ENCODE measurements at places on chromosomes 11 and 22.
A peak's percentile ranks its signal among the peaks of the same experiment; 100 is the strongest.

DNA sequence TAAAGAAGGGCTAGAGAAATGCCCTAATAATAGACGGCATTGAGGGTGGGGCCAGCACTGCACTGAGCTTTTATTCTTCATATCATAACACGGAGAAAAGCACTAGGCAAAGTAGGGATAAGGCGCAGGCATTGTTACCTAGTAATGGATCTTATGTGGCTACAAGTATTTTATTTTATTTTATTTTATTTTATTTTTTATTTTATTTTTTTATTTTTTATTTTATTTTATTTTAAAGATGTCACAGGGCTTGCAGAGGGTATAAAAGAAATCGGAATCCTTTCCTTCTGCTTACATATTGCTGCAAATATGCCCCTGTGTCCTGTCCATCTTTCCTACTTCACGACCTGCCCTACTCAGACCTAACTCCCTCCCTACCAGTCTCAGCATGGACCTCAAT lies 452.0 kb upstream of the KIRREL3 start:
- DNase-seq = no peak

- DNase-seq = no peak
These were observed 5.9 kb downstream of the DBX1 start for GRCh38 chr11:20154381-20154780.

DNA sequence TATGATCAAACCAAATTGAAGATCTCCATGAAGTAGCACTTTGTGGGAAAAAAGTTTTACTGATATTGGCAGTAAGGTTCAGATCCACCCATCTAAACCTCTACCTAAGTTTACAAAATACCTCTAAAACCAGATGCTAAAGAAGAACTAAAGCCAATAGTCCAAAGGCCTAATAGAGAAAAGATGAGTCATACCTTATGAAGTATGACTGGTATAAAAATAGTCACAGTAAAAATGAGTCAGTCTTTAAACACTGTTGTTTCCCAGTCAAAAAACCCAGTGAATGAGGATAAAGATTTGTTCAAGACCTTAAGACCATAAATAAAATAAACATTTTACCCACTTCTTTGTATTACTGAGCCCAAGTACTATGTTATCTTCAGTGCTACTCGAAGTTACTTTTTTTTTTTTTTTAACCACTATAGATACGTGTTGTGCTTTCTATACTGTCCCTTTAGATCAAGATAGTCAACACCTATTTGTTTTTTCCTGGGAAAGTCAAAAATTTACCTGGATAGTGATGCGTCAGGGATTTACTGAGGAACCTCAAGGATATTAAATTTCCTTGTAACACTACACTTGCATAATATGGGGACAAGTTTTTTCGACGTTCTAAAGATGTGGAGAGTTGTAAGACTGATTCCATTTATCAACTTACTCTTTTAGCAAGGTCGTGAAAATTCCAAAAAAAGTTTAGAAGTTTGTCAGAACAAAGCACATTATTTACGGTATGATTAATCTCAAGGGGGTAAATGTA lies 87.3 kb downstream of the CCDC73 start:
- no peak for DNase-seq

GRCh38 chr11:128456566-128457268 lies 130.6 kb downstream of the ETS1 start:
- no peak for DNase-seq

DNA sequence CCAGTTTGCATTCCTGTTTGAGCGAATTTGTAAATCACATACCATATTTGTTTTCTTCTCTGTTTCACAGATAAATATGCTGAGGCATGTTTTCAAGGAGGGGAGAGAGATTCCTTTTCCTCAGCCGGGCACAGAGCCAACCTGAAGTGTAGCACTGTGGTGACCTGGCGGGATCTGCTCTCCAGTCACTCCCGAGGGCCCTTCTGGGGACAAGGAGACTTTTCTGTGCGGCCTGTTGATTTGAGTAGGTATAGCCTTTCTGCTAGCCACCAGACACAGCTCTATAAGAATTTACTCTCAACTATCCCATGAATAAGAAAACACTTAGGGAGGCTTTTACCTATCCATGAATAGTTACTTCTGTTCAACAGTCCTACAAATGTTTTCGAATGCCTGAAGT lies 63.5 kb upstream of the FDX1 start:
- DNase-seq = no peak

GRCh38 chr22:49452362-49452946 lies 375.2 kb downstream of the BRD1 start:
- no peak for DNase-seq

GRCh38 chr11:31995525-31996094 lies 95.3 kb upstream of the RCN1 start:
- no peak for DNase-seq

DNA sequence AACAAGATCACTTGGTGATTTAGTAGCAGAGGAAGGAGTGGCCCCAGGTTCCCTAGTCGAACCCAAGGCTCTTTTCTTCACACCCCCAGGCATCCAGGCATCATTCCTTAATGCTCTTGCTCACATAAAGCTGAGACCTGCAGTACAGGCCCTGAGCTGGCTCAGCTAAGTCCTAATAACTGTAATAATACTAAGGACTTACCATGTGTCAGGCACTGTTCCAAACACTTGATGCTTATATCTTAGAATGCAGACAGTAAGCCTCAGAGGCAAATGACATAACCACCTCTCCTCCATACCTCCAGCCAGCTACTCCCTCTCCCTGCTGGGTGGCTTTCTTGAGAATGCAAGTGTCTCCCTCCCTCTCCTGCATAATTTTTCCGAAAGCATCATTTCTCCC lies 33.2 kb downstream of the ANKK1 start:
- DNase-seq = no peak

- no peak for DNase-seq
These were observed 8.8 kb downstream of the CTTN start for GRCh38 chr11:70407121-70407520.

DNA sequence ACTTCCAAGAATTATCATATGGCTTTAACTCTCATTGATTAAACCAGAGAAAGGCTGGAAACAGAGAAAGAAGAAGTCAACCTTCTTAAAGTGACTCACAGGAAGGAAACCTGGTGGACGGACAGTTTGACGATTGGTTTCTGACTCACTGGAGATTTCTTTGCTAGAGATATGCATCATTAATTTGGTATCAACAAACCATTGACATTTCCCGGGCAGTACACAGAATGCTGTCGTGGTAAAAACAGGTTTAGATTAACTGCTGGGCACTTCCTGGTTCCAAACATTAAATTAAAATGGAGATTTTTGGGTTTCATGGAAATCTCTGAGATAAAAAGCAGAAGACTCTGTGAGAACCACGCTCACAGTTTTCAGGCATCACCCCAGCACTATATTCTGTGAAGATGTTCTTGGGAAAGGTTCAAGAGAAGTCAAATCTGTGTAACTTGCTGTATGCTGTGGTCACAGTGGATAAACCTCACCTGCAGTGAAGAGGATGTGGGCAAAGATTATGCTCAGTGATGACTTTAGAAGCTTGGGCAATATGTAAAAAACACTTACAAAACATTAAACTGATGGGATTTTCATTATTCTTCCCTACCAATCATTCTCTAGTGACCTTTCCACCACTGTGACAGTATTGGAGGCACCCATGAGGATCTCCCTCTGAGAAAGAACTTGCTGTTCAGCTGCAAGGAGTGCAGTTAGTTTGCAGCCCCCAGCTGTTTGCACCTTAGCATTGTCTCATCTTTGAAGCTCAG lies 61.1 kb upstream of the CD44 start:
- DNase-seq = peak; percentile 78

GRCh38 chr22:31230155-31230870 lies 18.2 kb downstream of the LIMK2 start:
- peak; percentile 97 for DNase-seq

DNA sequence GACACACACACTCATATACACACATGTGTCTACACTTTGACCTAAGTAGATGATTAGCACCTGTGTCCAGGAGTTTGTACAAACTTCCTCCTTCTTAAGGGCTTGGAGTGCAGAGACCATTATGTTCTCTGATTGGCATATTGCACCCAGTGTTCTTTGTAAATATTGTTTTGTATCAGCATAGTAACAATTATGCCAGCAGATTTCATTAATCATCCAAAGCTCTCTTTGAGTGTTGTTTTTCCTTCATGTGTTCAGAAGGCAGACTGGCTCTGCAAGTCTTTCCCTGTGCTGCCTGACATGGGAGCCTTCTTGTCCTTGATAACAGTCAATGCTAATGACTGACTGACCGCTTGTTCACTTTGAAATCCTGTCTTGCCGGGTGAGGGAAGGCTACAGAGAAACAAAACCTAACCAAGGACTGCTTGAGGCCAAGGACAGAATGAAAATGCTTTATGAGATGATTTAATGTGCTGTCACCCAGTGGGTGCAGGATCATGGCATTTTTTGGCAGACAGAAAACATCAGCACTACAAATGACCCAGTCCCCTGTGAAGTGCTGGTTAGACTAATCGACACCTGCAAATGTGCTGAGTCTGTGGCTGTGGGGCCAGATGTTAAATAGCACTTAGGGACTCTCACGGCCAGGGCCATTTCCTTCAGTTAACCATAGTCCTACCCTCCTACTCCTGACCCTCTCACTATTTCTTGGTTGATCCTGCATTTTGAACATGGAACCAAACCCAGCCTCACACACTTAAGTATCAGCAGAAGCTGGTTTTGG lies 6.6 kb upstream of the BARX2 start:
- no peak for DNase-seq

- DNase-seq = peak; percentile 18
These were observed 7.3 kb downstream of the RGL4 start for GRCh38 chr22:23698094-23698493.

DNA sequence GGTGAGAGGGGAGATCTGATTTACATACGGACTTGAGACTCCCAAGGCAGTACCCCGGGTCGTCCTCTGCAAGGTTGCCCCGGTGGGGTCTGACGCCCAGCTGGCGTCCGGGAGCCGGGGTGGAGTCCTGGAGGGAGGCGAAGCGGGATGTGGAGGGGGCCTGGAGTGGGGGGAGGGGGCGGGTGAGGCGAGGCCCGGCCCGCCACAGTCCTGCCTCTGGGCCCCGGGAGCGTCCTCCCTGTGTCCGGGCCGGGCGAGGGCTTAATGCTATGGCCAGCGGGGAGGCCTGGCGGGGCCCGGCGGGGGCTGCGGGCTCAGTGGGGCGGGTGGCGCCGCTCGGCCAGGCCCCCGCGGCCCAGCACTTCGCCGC lies 2.4 kb upstream of the MYBPC3 start:
- DNase-seq = no peak

DNA sequence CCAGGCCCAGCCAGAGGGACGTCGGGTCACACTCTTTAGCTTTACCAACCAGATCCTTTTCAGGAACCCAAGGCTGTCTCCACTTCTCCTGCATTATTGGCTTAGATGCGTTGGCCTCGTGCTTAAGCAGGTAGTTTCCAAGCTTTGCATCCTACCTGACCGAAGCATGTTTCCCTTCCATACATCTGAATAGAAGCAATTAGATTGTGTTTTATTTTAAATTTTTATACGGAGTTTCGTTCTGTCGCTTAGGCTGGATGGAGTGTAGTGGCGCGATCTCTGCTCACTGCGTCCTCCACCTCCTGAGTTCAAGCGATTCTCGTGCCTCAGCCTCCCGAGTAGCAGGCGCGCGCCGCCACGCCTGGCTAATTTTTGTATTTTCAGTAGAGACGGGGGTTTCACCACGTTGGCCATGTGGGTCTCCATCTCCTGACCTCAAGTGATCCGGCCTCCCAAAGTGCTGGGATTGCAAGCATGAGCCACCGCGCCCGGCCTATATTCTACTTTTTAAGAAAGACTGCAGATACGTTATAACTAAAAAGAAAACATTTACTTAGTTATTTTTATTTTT lies 677 bp downstream of the DYNC2H1 start:
- DNase-seq = no peak

DNA sequence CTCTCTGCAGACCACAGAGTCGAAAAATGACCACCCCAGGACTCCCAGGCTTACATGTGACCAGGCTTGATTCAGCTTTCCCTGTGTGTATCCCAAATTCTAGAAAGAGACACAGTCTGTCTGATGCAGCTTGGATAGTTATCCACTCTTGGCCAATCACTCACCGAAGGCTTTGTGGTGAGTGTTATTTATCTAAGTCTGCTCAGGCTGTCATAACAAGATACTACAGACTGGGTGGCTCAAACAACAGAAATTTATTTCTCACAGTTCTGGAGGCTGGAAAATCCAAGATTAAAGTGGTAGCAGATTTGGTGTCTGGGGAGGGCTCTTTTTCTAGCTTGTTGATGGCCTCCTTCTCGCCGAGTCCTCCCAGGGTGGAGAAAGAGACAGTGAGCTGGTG lies 63.2 kb downstream of the ZBTB16 start:
- DNase-seq = no peak

DNA sequence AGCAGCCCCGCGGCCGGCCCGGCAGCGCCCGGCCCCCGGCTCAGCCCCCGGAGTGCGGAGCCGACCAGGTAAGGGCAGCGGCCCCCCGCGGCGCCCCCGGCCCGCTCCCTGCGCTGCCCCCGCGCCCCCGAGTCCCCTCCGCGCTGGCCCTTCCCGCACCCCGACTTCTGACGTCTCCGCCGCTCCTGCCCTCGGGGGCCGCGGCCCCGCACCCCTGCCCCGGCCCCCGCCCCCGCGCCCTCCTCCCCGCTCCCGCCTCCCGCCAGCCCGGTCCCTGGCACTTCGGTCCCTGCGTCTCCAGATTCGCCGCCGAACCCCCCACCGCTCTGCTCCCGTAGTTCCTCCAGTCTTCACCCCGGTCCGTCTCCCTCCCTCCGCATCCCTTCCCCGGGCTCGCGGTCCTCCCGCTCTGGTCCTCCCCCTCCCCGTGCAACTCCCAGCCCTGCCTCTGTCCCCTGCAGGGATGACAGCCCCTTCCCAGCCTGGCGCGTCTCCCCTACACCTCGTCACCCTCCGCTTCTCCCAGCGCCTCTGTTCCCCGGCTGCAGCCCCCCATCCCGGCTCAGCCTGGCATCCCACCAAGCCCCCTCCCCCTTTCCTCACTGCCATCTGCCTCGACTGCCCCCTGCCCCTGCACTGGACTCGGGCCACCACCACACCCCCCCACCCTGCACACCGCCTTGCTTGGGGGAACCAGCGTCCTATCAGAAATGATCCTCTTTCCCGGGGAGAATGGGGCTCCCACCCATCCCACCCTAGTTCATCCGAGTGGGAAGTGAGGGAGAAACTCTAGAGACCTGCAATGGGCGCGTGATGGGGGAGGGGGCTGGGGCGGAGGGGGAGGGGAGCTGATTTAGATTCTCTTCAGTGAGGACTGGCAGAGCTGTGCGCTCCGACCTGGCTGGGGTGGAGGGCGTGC lies 531 bp downstream of the GRIK4 start:
- DNase-seq = no peak

GRCh38 chr11:62463121-62463542 lies 44.3 kb downstream of the SCGB1A1 start:
- no peak for DNase-seq

All from AML-193 (cell line).